ENCODE measurements at places on chromosomes 3 and 15.

DNA sequence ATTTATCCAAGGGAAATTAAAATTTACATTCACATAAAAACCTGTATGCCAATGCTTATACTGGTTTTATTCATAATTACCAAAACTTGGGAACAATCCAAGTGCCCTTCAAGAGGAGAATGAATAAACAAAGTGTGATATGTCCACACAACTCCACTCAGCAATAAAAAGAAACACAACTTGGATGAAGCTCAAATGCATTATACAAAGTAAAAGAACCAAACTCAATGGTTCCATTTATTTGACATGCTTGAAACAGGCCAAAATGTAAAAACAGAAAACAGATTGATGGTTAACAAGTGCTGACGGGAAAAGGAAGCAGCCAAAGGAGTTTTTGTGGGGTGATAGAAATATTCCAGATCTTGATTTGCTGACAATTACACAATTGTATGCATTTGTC lies 23.5 kb downstream of the OCA2 start:
- no peak for DNase-seq

- peak; percentile 49 for DNase-seq
These were observed 160.5 kb downstream of the ANO10 start for GRCh38 chr3:43461345-43461744.

DNA sequence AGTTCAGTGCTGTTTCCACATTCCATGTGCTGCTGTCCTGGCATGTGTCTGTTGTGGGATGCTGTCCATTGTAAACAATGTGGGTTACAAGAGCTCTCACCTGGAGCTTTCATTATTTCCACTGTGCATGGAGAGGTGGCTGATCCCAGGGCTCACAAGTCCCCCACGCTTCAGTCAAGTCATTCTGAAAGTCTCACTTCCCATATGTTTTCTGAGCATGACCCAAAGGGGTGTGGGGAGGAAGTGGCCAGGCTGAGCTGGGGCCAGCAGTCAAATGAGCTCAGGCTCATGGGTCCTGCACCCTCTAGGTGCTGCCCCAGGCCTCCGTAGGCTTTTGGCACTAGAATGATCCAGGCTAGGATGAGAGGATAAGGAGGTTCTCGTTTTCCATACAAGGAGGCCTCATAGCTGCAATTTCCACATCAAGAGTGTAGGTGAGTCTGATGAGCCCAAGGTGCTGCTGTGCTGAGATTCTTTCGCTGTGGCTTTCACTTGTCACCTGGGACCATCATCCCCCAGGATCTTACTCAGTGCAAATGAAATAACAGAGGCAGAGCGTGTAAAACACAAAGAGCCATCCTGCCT lies 22.0 kb downstream of the STARD5 start:
- no peak for DNase-seq

DNA sequence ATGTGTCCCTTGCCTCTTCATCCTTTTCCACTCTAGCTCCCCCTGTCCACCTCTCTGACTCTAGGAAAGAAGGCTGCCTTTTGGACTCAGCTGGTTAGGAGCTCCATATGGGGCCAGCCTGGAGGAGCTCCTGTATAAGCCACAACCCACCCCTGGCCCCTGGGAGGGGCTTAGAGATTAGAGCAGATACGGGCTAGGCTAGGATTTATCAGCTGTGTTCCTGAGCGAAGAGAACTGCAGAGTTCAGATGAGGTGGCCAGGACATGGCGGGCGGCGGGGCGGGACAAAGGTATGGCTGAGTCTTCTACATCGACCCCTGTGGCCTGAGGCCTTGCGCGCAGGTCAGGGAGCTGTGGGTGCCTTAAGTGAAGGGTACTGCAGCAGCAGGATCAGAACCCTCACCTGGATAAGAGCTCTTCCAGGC lies 7.9 kb downstream of the NBEAL2 start:
- DNase-seq = no peak

DNA sequence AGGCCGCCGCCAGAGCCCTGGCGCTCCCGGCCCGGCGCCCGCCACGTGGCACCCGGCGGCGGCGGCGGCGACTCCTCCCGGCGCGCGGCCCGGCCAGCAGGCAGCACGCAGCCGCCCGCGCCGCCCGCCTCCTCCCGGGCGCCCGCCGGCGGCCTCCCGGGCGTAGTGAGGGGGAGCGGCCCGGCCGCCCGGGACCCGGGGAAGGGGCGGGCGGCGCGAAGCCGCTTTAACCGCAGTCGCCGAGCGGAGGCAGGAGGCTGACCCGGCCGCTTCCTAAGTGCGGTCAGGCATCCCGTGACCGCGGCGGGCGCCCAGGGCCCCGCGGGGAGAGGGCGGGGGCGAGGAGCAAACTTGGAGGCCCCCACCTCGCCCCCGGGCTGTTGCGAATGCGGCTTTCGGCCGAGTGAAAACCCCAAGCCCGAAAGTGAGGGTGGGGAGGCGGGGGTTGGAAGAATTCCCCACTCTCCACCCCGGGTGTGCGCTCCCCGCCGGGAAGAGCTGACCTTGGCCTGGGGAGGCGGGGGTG lies 1.7 kb upstream of the HES1 start:
- DNase-seq = peak; percentile 78

- DNase-seq = no peak
These were observed 42.7 kb upstream of the CD200R1L start for GRCh38 chr3:112889357-112889756.

- DNase-seq = peak; percentile 51
These were observed 64.7 kb downstream of the ADAMTS9 start for GRCh38 chr3:64623125-64623524.

DNA sequence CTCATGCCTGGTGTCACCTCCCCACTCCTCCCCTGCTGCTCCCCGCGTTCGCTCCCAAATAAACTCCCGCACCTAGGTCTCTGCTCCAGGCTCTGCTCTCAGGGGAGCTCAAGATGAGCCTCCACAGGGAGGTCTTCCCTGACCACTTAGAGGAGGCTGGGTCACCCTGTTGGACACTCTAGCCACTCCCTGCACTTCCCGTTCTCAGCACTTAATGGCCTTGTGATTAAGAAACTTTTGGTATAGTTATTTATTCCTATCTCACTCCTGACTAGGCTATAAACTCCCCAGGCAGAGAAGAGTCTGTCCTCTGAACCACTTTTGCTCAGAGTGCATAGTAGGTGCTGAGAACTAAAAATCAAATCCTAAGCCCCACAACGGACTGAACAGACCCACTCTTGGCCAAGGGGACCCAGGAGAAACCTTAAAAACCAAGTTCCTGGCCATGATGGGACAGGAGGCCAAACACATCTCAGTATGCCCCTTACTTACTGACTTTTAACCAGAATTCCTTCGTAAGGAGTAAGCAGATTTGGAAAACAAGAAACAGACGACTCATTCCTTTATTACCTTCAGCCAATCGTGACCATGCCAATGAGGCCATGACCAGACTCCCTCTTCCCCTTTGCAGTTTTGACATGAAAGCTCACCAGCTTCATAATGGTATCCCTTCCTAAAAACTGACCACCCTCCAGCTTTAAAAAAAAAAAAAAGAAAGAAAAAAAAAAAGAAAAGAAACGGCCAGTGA lies 69.0 kb upstream of the HRH1 start:
- peak; percentile 52 for DNase-seq

GRCh38 chr3:102933377-102933776 lies 498.6 kb downstream of the ZPLD1 start:
- DNase-seq = no peak
